GM23248 (cell line): ENCODE measurements at places on chromosomes 7 and 10. TPM values are rescaled to one million over a fixed set of nuclear protein-coding genes. Genes with fewer than 3 reads are reported as not detected.

- no peak for DNase-seq
These were observed 48.3 kb downstream of the ALOX5 start for GRCh38 chr10:45422207-45422865.

DNA sequence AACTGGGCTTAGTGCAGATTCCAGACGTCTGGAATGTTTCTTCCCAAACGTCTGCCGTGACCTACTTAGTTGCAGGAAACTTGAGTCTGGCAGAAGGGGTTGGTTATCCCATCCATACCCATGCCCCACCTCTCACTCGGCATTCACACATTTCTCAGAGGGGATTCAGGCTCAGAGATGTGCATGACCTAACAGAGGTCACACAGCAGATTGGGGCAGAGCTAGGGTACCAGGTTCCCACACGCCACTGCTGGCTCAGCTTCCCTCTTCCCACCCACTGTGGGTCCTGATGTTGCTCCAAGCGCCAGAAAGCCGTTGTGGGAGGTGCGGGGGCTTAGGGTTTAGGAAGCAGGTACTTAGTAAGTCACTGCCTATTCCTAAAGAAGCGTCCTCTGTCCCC is 3.0 kb downstream of the UCMA start:
- no peak for DNase-seq

Gene SEMA3D
- polyA plus RNA-seq: 3.0 and 4.0 TPM in 2 replicates

GRCh38 chr10:61642676-61643075 is 20.1 kb upstream of the CABCOCO1 start:
- peak; percentile 86 for DNase-seq

Gene ACBD7
- not detected in 2 replicates for polyA plus RNA-seq

DNA sequence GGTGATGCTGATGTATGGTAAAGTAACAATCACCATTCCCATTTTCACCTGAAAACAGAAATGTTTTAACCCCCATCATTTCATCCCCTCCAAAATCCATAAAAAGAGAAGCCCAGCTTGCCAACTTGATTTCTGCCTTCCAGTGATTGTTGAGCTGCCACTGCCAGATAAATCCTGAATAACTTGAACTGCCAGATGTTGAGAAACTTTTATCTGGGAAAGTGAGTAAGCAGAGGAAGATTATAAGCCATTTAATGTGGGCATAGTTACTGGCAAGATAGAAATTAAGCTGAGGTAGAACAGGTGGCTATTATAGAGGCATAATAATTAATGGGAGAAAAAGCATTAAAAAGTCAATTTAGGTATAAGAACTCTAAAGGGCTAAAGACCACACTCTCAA is 534.1 kb downstream of the ANKRD7 start:
- DNase-seq: no peak

DNA sequence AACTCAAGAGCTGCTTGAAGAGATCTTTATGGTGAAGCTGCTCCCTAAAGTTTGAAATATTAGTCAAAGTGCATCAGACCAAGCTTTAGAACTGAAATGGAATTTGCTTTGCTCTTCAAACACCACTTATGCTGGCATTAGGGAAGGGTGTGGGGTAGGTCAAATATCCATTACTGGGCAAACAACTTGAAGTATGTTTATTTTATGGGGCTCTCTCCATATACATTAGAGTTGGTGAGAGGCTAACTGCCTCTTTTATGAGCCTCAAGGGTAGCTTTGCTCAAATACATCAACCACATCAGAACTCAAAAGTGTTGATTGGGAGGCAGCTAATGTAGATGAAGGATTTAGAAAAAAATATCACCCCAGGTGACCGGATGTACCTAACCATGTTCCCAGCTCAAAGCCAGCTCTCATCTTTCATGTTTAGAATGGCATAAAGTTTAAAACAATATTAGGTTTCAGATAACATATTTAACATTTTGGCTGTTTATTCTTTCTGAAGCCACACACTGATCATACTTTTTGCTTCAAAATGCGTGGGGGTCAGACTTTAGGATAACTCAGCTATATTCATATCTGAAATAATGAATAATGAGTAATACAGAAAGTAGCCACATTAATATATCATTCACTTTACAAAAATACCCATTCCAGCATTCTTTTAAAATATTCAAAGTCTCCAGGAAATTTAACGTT is 318.6 kb downstream of the PTEN start:
- no peak for DNase-seq

Gene KCNH2
- polyA plus RNA-seq: not detected in 2 replicates

- no peak for DNase-seq
These were observed 82.3 kb downstream of the TAX1BP1 start for GRCh38 chr7:27822245-27822644.

Gene FKBP6
- polyA plus RNA-seq: not detected in 2 replicates

Gene C7orf33
- not detected in 2 replicates for polyA plus RNA-seq

GRCh38 chr7:1121476-1121875 is 33.6 kb downstream of the GPER1 start:
- DNase-seq: no peak

DNA sequence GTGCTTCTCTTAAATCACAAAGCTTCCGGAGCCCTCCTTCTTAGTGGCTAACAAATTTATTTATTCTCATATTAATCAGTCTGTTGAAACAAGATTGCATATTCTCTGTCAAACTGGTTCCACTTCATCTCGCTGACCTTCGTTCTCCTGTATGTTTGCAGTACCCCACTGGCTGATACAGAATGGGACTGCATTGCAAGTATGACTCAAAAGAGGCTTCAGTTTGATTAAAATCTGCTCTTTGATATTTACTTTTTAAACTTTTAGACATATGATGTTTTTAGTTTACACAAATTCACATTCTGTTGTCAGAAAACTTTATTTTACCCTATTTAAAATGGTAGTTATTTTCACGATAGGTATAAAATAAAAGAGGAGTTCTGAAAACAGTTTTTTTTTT is 14.3 kb upstream of the ARHGAP12 start:
- DNase-seq: no peak

GRCh38 chr10:101934686-101935305 is 91.2 kb upstream of the KCNIP2 start:
- DNase-seq: no peak

DNA sequence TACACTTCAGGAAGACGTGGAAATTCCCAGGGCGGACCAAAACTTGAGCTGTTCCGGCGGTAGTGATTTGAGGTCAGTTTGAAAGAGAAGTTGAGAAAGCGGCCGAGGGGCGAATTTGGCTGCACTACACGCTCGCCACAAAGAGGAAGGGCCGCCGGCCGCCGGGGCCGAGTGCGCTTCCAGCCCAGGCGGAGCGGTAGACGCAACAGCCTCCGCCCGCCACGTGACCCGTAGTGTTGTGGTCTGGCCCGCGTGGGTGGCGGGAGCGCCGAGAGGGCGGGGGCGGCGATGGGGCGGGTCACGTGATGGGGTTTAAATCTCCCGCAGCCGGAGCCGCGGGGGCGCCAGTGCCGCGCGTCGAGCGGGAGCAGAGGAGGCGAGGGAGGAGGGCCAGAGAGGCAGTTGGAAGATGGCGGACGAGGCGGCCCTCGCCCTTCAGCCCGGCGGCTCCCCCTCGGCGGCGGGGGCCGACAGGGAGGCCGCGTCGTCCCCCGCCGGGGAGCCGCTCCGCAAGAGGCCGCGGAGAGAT is at the start of gene SIRT1:
Gene SIRT1, plus strand, starts transcription at position 344 of the 529 bp plus-strand sequence. Its CDS starts 66 bp downstream, at position 410.
- peak; percentile 97 for DNase-seq

Gene NPFFR1
- polyA plus RNA-seq: not detected in 2 replicates

Gene ABCC2
- polyA plus RNA-seq: 0.19 and 0.20 TPM in 2 replicates

DNA sequence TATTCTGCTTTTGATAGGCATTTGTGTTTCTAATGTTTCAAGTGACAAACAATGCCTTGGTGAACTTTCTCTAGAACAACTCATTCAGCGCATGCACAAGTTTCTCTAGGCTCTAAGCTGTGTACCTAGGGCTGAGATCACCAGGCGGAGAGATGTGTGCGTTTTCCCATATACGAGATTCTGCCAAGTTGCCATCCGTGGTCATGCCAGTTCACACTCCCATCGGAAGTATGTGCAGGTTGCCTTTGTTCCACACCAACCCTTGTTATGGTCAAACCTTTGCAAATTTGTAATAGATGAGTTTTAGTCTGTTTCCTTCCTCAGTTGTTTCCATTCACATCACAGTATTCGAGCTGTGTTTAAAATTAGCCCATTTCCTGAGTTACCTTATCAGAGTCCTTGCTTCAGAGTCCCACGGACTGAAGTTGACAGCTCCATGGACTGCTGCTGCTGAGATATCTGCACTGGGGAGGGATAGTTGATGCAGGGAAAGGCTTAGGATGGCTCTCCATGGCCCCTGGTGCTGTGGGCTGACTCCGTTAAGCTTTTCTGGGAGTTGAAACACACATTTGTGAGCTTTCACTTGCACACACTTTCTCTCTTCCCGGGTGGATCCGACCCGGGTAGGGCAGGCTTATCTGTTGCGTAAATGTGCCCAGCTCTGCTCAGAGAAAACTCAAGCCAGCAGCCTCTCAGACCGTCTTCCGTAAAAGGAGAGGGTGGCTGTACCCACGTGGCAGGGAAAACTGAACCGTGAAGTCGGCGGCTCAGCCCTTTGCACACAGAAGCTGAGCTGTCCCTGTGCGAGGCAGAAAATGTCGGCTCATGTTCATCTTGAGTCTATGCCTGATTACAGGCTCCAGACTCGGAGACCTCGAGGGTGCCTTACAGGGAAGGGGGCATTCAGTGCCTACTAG is 49.4 kb downstream of the HK1 start:
- no peak for DNase-seq

DNA sequence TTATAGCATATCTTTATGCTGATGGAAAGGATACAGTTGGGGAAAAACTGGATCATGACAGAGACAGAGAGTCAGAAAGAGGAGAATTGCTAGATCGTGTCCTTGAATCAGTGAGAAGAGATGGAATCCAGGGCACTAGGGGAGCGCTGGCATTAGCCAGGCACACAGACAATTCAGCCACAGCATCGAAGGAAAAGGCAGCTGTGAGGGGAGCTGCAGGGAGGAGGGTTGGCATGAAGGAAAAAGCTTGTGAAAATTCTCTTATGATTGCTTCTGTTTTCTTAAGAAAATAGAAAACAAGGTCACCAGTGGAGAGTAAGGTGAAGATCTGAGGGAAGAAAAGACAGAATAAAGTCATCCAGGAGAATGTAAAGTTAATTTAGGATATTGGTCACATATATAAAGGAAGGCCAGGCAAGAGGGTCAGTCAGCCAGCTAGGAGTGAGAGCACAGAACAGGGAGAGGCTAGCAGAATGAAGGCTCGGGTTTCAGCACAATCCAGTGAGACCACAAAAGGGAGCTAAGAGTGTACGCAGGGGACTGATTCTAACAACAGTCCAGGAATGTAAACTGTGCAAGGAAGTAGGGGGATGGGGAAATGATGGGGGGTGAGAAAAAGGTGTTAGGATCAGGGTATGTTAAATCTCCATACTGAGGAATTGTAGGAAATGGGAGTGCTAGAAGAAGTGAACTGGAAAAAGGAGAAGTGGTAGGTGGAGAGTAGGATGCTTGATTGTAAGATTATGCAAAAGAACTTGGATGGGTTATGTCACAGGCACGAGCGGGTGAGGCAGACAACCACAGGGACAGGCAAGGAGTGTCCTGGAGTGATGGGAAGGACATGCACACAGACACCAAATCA is 112.0 kb downstream of the RNF32 start:
- no peak for DNase-seq

DNA sequence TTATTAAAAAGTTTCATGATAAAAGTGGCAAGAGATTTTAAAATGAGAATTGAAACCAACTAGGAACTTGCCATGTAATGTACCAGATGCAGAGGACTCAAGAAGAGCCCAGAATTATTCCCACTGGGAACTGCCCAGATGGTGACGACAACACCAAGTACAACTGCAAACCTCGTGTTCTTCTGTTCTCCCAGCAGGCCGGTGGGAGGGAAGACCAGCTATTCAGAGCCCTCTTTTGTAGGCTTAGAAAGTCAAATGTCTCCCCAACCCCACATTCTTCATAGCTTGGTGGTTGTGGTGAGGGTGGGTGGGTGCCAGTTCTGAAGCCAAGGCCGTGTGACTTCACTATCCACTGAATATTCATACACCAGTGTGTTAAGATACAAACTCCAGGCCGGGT is 54.3 kb upstream of the ITGB1 start:
- no peak for DNase-seq

DNA sequence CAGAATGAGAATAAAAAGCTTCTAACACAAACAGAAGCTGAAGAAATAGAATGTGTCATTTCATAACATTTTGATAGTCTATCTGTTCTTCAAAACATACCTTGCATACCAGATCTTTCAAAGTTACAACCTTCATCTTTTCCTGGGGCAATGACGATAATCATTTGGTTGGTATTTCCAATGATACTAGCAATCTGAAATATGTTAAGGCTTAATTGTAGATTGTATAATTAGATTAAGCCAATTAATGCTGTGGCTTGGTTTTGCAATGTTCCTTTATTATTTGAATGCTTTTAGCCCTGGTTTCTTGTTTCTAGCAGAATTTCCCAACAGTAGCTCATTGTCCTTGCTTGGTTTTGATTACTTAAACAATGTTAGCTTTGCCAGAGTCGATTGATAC is 84.6 kb downstream of the CABCOCO1 start:
- no peak for DNase-seq

Gene LLCFC1
- not detected in 2 replicates for polyA plus RNA-seq

DNA sequence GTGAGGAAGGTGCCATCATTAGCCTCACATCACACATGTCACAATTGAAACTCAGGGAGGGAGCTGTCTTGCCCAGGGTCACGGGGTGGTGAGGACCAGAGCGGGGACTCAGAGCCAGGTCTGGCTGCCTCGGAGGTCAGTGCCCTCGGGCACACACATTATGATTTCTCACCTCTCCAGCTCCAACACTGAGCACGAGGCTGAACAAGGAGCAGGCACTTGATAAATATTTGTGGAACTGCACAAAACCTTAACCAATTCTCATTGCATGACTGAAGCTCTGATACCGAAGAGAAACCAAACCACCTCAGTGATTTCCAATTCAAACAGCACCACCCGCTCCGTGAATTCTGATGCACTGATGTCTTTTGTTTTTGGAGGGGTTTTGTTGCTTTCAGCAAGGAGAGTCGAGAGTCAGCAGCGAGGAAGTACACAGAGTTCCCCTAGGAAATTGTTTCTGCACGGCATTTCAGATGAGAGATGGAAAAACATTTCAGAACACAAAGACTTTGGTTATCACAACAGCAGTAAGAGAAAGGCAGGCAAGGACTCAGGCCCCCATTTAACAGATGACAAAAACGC is 55.3 kb upstream of the ZMIZ1 start:
- no peak for DNase-seq

Gene AKR1D1
- not detected in 2 replicates for polyA plus RNA-seq

DNA sequence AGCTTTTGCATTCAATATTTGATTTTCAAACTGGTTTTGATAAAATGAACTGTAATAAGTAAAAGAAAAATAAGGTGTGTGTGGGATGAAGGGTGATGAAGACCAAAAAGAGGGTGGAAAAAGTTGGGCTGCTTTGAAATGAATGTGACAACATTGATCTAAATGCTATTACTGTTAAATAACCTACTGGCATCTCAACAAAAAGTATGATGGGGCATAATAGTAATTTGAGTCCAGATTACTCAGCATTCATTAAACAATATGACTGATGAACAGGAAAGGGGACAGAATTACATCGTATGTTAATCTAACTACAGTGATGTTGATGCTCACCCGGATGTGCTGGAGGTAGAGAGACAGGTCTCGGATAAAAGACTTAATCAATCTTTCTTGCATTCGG is 112.2 kb downstream of the ABCC2 start:
- peak; percentile 14 for DNase-seq

Gene MMS19
- polyA plus RNA-seq: 40.0 and 40.6 TPM in 2 replicates

Gene NKX6-2
- polyA plus RNA-seq: 1.9 and 2.6 TPM in 2 replicates

Gene CALML3
- polyA plus RNA-seq: not detected in 2 replicates

Gene TRPV6
- not detected in 2 replicates for polyA plus RNA-seq

Gene AGR3
- polyA plus RNA-seq: not detected in 2 replicates
